ENCODE measurements at places on chromosomes 12 and 14.

- no peak for DNase-seq
These were observed 150.8 kb downstream of the TTC7B start for GRCh38 chr14:90665321-90666000.

GRCh38 chr12:119684711-119685369 is 16.9 kb downstream of the PRKAB1 start:
- no peak for DNase-seq

GRCh38 chr12:48998497-48999353 is 450 bp downstream of the DDN start:
- no peak for DNase-seq

DNA sequence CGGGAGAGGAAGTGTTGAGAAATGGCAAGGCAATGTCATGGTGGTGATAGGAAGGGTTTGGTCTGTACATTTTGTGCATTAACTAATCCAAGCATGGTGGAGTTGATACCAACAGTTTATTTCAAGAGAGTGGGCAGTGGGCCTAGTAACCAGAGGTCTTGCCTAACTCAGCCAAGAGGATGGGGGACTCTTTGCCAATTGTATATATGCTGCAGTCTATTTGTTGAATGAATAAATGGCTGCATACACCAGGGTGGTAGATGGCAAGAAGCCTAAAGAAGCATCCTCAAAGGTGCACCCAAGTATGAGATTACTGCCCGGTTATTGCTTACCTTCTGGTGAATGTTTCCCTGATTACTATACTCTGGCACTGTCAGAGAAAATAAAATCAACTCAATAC is 295.9 kb downstream of the ITPR2 start:
- DNase-seq, result no peak

GRCh38 chr12:96350982-96351381 is 49.3 kb downstream of the CDK17 start:
- no peak for DNase-seq

- DNase-seq, result no peak
These were observed 92.9 kb upstream of the TBX3 start for GRCh38 chr12:114776731-114777442.

DNA sequence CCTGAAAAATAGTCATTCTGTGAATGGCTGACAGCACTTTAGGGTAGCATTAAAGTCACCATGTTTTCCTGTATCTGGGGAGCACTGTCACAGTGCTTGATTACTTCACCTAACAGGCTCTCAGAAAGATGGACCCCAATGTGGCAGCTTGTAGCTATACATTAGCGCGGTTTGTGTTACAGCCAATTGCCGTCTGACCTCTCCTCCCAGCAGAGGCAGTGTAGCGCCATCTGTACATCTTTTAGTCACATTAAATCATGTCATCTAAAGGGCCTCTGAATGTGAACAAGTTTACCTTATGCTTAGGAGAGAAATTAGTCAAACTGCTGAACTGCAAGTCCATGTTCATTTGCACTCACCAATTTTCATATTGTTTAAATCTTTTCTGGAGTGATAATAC is 113.7 kb downstream of the LMO3 start:
- no peak for DNase-seq

GRCh38 chr14:81400852-81401251 is 728 bp upstream of the STON2 start:
- DNase-seq, result no peak

GRCh38 chr14:33068626-33069025 is 129.9 kb downstream of the NPAS3 start:
- no peak for DNase-seq

DNA sequence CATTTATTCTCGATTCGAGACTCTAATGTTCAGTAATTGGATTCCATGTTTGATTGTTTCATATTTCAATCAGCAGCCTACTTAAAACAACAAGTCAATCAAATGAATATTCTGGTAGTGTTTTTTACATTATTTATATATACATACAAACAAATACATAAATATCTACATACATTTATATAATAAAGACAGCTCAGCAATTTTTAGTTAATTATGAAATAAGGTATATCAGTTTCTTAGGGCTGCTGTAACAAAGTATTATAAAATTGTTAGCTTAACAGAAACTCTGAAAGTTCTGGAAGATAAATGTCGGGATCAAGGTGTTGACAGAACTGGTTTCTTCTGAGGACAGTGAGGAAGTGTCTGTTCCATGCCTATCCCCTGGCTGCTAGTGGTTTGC is 105.9 kb downstream of the MGST1 start:
- DNase-seq, result no peak

DNA sequence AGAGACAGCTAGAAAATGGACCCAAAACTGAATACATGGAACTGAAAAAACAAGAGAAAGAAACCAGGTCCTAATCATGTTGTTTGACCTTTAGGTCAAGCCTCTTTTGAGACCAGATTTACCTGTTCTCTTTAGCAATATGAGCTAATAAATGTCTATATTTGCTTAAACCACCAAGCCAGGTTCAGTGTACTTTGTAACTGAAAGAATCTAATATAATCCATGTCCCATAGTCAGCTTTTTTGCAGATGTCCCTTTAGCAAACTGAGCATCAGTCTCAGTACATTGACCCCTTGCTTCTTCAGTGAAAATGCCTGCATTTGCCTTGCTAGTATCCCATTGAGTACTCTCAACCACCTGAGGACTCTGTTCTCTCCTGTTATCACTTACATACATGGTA is 61.7 kb downstream of the PLCZ1 start:
- DNase-seq, result no peak

Data from NCI-H1417 treated with DMSO at 0.1 percent for 48 hours (cell line).